ENCODE measurements at places on chromosomes 16 and 17. TPM values are rescaled to one million over a fixed set of nuclear protein-coding genes. Genes with fewer than 3 reads are reported as not detected.

The MILR1 gene
- 40.3 TPM for total RNA-seq

The CCL4L2 gene
- total RNA-seq, result not detected

The PITPNM3 gene
- 1.3 TPM for total RNA-seq

The TLCD2 gene
- 1.6 TPM for total RNA-seq

The TBC1D3E gene
- total RNA-seq, result 0.53 TPM

The GLIS2 gene
- 2.2 TPM for total RNA-seq

The MYO15A gene
- total RNA-seq, result 0.27 TPM

The EPX gene
- total RNA-seq, result not detected

The SNX11 gene
- total RNA-seq, result 12.3 TPM

The TNS4 gene
- not detected for total RNA-seq

The MLST8 gene
- 44.0 TPM for total RNA-seq

The DNAI2 gene
- total RNA-seq, result not detected
